Stimulated activated CD8-positive, alpha-beta memory T cell treated with anti-CD3 and anti-CD28 coated beads, Interleukin-2, amount 100 ng/mL, for 1 hour (primary cell): ENCODE measurements at places on chromosomes 1 and 21.

DNA sequence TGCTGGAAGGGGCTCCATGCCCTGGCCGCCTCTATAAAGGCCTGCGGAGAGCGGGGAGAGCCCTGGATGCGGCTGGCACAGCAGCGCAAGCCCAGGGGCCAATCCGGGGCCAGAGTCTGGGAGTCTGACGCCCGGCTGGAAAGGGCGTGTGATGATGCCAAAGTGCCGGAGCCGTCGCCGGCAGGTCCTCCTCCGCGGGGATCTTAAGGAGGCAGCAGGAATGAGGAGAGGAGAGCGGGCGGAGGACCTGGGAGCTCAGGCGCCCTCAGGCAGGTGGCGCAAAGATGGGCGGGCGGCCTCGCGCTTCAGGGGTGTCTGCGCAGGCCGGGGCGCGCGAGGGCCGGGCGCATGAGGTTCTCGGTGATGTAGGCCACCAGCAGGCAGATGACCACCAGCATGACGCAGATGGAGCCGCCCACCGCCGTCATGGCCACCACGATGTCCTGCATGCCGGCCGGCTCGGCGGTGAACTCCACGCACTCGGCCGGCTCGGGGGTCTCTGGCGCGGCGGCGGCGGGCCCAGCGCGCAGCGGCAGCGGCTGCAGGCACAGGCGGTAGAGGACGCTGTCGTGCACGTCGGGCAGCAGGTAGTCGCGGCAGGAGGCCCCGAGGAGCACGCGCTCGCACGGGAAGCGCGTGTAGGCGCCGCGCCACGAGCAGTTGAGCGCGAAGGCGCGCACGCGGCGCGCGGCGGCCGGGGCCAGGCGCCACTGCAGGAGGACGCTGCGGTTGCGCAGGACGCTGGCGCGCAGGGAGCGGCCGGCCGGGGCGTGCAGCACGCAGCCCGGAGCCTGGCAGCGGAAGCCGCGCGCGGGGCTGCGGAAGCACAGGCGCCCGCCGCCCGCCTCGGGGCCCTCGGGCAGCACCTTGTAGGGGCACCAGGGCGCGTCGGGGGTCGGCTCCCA is 653 bp downstream of the FNDC10 start:
- DNase-seq, result no peak

DNA sequence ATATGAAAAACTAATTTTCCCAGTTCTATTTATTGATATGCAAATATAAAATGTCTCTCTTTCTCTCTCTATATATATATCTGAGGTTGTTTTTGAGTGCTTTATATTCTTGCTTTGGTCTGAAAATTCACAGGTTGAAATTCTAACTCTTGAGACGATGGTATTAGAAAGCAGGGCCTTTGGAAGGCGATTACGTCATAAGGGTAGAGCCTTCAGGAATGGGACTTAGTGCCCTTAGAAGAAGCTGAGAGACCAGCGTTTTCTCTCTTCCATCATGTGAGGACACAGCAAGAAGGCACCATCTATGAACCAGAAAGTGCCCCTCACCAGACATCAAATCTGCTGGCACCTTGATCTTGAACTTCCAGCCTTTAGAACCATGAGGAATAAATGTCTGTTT is 57.4 kb upstream of the PAXBP1 start:
- DNase-seq, result no peak

DNA sequence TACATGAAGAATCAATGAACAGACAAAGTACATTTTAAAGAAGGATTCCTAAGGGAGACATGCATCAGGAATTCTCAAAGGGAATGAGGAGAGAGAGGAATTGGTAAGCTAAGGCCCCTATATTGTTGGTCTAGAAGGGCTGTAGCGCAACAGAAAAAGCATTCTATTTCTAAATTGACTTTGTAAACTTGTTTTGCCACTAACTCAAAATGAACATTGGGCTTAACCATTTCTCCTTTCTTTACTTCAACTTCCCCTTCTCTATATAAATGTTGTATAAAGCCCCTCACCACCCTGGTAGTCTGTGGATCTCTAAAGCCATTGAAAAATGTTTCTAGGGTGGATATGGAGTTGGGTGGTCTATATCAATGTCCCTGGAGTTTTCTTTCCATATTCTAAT is 20.4 kb upstream of the OR6N2 start:
- DNase-seq, result no peak

DNA sequence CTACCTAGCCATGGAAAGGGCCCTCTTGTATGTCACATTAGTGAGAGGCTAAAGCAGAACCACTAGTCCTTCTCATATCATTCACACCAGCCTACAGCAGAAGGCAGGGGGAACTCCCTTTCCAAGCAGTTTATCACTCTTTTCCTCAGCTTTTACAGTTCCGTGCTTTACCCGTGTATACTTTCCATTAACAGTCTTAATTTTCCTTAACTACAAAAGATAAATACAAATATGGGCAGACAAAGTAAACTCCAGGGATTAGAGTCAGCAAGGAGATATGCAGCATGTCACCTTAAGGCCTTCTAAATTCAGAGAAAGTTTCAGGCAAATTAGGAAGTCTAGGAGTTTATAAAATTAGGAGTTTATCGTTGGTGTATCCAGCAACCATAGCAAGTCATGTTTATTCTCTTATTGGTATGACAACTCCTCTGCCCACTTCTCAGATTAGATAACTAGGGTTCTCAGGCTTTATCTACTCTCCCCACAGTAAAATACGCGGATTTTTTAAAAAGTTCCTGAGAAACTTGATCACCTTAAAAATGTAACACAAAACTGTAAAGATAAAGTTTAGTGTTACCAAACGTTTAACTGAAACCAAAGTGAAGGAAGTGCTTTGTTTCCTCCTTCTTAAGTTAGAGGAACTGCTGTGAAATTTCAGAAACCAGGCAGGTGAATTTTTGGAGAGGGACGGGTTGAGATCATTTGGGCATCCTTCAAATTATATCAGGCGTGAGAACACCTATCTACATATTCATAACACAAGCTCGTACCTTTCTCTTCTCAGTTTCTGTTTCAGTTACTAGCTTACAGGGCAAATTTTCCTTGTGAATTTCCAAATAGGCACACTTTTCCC is 42.7 kb upstream of the SLC19A2 start:
- no peak for DNase-seq

DNA sequence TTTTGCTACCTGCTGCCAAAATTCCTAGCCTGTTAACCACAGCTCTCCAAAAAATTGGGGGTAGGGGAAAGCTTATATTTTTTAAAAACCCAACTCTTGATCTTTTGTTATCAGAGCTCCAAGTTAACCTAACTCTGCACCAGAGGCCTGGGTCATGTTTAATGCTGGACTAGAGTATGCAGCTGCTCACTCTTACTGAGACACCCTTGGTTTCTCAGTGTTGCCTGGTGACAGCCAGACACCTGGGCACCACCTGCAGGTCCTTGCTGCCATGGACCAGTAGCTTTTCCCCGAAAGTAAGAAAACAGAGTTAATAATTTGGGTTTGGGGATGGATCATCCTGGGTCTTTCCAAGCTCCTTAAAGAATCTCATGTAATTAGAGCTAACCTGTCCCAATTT is 30.1 kb downstream of the KCNJ6 start:
- no peak for DNase-seq

- no peak for DNase-seq
These were observed 16.4 kb downstream of the MTHFR start for GRCh38 chr1:11789126-11790067.

DNA sequence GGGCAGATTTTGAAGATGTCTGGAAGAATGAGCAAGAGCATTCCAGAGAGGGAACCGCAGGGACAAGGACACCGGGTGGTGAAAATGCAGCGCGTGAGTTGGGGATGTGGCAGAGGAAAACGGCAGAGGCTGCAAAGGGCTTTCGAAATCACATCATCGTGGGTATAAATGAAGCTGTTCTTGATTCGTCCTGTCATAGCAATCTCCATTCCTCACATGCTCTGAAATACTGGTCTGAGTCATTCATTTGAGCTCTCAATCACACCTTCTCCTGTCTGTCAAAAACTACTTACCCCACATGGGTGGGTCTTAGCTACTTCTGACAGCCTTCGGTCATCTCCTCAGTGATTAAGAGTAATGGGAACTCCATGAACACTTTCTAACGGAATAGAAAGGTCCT is 81.5 kb downstream of the ERG start:
- DNase-seq, result no peak

DNA sequence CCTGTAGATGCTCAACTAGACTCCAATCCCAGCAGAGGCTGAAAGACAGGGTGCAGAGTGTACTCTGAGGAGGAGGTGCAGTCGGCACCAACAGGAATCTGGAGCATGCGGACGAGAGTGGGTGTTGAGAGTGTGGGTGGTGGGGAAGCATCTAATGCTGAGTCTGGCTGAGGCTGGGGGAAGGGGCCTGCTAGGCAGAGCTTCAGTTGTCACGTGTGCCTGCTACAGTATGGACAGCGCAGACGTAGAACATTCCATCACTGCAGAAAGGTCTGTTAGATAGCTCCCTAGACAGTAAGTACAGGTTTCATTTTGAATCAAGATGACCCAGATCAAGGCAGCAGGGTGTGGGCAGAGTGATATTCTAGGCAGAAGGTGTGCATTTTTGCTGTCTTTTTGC is 23.1 kb downstream of the SNAP47 start:
- DNase-seq, result no peak

DNA sequence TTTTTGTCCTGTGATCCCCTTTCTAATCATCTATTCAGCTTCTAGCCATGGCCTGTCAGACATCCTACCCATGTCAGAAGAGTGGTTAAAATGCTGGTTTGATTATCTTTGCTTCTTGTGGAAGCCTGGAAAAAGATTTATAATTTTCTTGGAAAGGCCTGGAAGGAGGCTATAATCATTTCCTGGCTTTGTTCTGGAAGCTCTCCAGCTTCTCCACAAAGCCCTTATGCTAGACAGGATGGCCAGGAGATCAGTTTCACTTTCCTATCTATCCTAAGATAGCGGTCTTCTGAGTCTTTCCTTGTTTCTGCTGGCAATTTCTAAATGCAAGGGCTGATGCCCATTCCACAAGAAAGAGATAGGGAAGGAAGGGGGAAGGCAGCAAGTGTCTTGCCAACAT is 90.9 kb upstream of the SLC44A3 start:
- no peak for DNase-seq

DNA sequence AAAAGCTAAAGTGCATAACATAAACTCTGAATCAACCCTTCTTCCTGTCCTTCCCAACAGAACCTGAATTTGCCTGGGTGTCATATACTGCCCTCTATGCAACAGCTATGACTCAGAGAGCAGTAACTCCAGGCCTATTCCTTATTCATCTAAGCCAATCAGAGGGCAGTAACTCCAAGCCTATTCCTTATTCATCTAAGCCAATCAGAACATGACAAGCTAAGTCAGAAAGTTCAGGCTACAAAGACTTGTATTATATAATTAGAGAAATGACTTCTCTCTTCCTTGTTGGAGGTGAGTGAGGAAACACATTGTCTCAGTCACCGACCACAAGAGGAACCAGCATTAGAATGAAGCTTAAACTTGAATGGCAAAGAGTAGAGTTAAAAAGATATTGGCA is 26.2 kb upstream of the TADA1 start:
- DNase-seq, result no peak

GRCh38 chr1:147673406-147673805 is 3.1 kb upstream of the ACP6 start:
- no peak for DNase-seq

- no peak for DNase-seq
These were observed 6.5 kb upstream of the CSTB start for GRCh38 chr21:43782431-43783097.

DNA sequence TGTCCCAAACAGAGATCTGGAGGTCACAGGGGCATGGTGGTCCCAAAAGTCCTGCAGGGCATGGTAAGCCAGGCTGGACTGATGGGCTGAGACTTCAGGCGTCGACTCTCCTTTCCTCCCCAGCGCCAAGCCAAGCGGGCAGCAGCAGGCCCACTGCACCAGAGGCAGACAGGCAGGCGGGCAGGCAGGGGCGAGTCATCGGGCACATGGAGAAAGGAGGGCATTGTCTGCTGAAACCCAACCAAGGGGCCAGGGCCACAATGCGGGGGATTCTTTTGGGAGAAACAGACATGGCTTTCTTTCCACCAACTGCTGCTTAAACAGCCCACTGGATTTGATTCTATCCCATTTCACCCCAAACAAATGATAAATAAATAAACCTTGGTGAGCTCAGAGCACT is 46.2 kb downstream of the TRABD2B start:
- DNase-seq, result no peak

DNA sequence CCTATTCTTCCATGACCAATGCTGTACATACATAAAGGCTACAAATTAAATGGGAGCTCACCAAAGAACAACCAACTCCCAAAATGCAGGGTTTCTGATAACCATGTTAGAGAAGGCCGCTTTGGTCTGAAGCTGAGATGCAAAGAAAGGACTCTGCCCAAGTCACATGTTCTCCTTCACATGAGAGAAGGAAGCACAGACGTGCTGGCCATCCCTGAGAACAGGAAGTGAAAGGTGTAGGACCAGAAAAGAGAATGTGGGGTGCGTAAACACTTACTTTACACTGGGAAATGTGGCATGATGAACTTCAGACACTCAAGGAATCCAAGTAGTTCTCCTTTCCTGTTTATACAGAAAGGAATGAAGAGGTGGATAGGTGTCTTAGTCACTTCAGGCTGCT is 31.7 kb upstream of the TADA1 start:
- no peak for DNase-seq

GRCh38 chr21:46425041-46425440 is 33.6 kb upstream of the DIP2A start:
- no peak for DNase-seq

- DNase-seq, result no peak
These were observed 522.7 kb downstream of the NUF2 start for GRCh38 chr1:163844459-163844858.

GRCh38 chr21:45502600-45502999 is 39.6 kb downstream of the SLC19A1 start:
- DNase-seq, result no peak

GRCh38 chr1:101298663-101299062 is 61.8 kb downstream of the S1PR1 start:
- no peak for DNase-seq

GRCh38 chr1:165834229-165834628 is 6.8 kb downstream of the UCK2 start:
- no peak for DNase-seq

- DNase-seq, result no peak
These were observed 36.7 kb upstream of the RASAL2 start for GRCh38 chr1:178057141-178057765.

DNA sequence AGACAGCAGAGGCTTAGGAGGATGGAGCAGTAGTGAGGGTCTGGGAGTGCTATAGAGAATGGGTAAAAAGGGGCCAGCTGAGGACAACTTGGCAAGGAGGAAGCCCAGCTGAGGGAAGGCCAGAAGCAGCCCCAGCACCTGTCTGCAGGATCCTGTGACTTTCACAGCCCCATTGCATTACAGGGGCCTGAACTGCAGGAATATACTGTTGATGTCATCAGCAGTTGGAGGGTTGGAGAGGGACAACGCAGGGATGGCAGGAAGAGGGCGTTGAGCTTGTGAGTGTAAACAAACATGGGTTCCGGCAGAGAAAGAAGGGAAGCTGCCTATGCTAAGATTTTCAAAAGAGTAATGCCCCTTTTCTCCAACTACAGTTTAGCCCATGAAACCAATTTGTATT is 628.5 kb downstream of the SMYD3 start:
- DNase-seq, result no peak

DNA sequence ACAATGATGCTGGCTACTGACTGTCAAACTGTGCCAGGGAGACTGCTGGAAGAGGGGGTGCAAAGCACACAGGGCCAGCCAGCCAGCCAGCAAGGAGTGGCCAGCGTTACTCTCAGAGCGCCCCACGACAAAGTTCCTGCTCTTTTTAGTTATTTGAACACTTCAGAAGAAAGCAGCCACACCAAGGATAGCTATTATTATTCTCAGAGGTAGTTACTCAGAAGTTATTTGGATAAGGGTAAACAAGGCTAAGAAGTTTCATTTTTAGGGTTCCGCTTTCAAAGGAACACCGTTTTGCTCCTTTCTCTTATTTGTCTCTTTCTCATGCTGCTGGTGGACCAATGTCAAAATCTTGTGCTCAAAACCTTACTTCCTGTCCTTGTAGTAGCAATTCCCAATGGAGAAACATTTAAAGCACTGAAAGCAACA is 59.9 kb downstream of the VANGL2 start:
- DNase-seq, result no peak
